ENCODE measurements at places on chromosomes 5 and 9.

GRCh38 chr9:110746211-110746930 is 77.8 kb downstream of the MUSK start:
- DNase-seq: no peak

GRCh38 chr5:132410451-132411303 is 41.2 kb downstream of the SLC22A5 start:
- peak; percentile 83 for DNase-seq

DNA sequence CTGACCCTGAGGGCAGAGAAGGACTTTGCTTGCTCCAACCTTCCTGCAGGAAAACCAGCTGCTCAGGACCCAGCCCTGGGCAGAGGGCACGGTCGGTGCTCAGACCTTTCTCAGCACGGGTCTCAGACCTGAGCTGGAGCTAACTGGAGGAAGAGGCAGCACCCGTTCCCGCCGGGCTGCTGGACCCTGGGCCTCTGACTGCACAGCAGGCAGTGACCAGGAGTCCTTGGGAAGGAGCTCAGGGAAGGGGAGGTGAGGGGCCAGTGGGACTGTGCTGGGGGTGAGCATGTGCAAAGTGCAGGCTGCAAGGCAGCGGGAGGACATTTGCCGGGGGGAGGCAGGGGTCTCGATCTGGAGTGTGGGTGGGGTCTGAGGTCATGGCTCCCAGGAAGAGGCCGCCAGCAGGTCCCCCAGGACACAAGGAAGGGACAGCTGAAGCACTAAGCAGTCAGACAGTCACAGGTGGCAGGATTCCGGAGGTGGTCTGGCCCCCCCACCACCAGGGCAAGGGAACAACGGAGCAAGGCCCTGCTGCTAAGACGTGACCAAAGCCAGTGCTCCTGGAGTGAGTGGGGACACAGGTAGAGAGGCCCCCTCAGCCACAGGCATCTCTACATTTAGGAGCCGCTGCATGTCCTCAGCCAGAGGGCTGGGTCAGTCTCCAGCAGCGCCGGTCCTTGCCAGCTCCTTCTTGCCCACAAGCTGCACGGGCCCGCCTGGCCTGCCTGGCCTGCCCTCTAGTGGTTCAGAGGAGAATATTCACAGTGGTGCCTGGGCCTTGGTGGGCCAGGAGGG is 4.8 kb upstream of the DPM2 start:
- peak; percentile 42 for DNase-seq

DNA sequence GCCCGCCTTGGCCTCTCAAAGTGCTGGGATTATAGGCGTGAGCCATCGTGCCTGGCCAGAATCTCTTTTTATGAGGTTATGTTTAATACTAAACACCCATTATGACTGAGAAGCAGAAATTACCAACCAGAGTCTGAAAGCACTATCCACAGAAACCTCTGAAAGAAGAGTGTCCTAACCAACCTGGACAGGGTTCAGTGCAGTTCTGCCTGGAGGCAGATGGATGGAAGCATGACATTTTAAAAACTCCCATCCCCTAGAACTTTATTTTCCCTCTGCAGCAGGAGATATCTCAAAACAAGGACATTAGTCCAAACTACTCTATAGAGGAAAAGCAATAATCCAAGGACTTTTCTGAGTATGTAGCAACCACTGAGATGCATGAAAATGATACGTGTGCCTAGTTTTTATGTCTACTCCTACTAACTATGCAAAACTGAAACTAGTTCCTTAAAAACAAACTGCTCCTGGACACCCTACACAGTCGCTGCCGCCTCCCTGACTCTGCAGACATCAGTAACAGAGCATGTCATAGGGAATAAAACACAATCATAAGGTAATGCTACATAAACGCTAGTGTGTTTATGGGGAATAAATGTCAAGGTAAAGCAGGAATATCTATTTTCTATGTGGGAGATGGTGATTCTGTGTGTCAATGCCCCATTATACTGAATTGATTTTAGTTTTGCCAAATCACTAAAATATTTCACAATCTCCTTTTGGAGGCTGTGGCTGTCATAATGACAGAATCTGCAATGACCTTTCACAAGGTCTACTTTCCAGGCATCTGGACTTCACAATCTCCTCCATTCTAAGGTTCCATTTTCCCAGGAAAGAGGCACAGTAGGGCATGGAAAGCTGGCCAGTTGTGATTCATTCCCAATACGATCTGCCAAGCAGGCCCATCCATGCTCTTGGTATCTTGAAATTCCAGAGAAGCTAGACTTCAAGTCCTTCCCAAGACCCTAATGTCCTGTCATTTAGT is 122.8 kb downstream of the SIL1 start:
- DNase-seq: no peak

- peak; percentile 27 for DNase-seq
These were observed 244.0 kb downstream of the EPB41L4A start for GRCh38 chr5:112174959-112175594.

- no peak for DNase-seq
These were observed 56.7 kb downstream of the LRSAM1 start for GRCh38 chr9:127507751-127508648.

- DNase-seq: no peak
These were observed 74.5 kb downstream of the COL5A1 start for GRCh38 chr9:134716067-134716466.

DNA sequence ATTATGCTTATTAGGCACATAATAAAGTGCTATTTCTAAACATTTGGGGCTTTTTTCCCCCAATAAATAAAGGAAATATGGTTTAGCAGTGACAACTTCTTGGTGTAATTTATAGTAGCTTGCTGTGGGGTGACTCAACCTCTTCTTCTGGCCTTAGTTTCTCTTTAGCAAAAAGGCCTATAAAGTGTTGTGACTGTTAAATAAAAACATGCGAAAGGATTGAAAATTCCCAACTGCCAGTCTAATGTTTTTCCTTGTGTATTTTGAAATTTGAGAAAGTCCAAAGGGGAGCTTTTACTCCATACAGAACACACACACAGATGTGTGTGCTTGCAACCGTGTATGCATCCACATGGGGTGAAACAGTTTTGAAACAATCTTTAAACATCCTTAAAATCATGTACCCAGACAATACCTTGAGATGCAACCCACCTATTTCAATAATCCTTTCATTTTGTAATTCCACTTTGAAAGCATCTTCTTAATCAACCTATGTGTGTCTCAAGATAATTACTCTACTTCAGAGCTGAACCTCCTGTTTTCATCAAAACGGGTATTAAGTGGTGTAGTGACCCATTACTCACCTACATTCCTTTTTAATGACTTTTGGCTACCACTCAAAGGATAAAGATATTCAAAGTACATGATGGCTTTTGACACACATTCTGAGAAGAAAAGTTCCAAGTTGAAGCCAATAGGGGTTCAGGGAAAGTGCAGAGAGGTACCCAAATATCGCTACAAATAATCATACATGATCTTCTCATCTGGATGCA is 123.8 kb downstream of the DROSHA start:
- no peak for DNase-seq

GRCh38 chr9:91191411-91192380 is 170.0 kb downstream of the AUH start:
- no peak for DNase-seq

DNA sequence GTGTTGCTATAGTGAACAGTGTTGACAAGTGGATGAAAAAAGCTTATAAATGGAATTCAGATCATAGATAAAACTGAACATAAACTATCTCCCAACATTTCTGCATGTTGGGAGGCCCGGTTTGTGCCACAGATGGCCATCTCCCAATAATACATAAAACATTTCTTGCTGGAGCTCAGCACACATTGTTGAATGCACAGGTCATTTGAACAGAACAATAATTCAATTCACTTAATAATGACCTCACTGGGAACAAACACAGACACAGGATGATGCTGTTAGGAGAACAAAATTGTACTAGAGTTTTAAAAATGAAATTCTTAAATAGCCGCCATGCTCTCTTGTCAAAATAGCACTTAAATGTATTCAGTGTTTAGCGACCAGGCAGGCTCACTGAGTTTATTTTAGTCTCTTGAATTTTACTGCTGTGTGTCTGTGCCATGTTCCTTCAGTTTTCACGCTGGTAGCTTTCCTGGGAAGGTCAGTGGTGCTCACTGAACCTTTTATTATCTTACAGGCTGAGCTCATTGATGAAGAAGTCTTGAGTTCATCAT is 85.0 kb upstream of the SSBP2 start:
- no peak for DNase-seq

- no peak for DNase-seq
These were observed 32.9 kb downstream of the NXNL2 start for GRCh38 chr9:88567870-88568269.

- DNase-seq: no peak
These were observed 11.8 kb upstream of the BTNL9 start for GRCh38 chr5:181028032-181028819.

DNA sequence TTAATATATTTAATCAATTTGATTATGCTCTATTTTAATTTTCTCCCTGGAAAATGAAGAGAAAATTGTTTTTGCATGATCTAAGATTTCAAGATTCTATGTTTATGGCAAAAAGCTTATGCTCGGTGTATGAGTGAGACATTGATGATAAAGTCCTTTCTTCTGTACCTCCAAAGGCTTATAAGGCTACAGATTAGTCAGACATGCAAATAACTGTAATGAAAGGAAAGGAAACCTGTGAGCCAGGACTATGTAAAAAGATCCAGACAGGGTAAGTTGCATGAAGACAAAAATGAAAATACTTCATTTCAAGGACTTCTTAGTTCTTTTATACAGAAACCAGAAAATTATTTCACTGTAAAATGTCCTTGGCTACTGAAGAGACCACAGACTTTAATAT is 52.2 kb upstream of the EDIL3 start:
- DNase-seq: no peak

- DNase-seq: peak; percentile 12
These were observed at the start of gene COL23A1 for GRCh38 chr5:178590141-178590923. Gene COL23A1, minus strand, starts transcription at chr5:178590393.

GRCh38 chr9:96327694-96328352 is 25.8 kb upstream of the HSD17B3 start:
- DNase-seq: peak; percentile 48

- peak; percentile 64 for DNase-seq
These were observed 3.8 kb downstream of the SMARCA2 start for GRCh38 chr9:2018764-2019558.

GRCh38 chr5:51657340-51658240 is 274.3 kb downstream of the ISL1 start:
- no peak for DNase-seq

- no peak for DNase-seq
These were observed 21.7 kb upstream of the HOMER1 start for GRCh38 chr5:79535477-79536192.

GRCh38 chr5:134440201-134440755 is 28.6 kb upstream of the CDKN2AIPNL start:
- no peak for DNase-seq

DNA sequence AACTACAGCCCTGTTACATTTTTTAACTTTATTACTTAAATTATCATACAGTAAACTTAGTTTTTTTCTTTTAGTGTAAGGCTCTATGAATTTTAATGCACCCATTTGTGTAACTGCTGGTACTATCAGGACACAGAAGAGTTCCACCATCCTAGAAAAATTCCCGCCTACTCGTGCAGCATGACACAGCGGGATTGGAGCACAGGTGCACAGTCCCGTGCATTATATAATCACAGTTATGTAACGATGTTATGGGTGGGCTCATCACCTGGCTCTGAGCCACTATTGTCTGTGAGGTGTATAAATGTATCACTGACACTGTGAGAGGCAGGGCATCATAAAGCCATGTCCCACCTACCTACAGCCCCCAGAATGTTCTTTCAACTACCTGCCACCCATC is 80.7 kb downstream of the DRD1 start:
- no peak for DNase-seq

DNA sequence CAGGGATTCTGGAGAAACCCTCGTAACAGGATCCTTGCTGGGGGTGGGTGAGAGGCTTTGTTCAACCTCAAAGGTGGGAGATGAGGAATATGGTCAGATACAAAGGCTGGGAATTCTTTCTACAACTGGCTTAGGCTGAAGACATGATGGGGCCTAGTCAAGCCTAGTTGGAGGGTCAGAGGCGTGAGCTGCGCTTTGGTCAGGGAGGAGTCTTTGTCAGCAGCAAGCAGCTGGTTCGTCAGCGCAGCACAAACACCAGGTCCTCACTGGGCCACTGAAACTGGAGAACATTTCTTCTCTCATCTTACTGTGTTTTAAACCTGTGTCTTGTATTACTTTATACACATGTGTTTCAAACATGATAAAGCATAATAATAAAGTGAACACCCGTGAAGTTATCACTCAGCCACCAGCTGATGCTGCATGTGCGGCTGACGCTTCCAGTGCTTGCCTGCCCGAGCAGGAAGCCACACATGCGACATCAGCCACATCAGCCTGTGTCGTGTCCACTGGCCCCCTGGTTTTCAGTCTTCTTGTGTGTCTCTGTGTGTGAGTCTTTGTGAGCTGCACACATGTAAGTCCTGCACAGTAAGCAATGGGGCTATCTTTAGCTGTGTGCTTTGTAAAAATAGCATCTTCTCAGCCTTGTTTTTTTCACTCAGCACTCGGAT is 81.5 kb downstream of the WNK2 start:
- no peak for DNase-seq

Measured in central memory CD4-positive, alpha-beta T cell (primary cell).